ENCODE measurements at places on chromosomes 12 and 14. TPM values are rescaled to one million over a fixed set of nuclear protein-coding genes. Genes with fewer than 3 reads are reported as not detected.
A peak's percentile ranks its signal among the peaks of the same experiment; 100 is the strongest.

DNA sequence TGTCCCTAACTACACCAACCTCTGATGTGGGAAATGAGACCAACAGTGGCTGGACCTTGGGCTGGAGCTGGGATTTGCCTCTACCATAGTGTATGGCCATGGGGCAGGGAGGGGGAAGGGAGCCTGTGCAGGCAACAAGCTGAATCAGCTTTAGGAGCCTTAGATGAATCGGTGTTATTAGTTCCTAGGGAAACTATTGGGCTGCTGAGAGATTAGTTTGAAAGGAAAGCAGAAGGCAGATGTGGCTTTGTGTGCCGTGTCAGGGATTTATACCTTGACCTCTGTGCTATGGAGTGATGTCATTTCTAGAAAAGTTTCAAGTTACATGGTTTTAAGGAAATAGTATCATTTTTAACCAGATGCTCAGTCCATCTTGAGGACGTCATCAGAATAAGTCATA is 19.5 kb upstream of the GAS2L3 start:
- DNase-seq = no peak

DNA sequence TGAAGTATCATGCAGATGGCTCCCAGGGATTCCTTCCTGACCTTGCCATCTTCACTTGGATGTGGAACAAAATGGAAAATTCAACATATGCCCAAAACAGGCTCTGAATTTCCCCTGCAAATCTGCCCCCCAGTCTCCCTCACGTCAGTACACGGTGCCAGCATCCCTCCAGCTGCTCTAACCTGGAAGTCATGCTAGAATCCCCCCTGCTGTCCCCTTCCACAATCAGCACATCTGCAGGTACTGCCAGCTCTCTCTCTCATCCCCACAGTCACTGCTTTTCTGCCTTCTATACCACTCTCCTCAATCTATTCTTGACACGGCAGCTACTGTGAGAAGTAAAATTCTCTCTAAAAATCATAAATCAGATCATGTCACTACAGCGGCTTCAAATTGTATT is 21.6 kb downstream of the GALNT6 start:
- DNase-seq = no peak

DNA sequence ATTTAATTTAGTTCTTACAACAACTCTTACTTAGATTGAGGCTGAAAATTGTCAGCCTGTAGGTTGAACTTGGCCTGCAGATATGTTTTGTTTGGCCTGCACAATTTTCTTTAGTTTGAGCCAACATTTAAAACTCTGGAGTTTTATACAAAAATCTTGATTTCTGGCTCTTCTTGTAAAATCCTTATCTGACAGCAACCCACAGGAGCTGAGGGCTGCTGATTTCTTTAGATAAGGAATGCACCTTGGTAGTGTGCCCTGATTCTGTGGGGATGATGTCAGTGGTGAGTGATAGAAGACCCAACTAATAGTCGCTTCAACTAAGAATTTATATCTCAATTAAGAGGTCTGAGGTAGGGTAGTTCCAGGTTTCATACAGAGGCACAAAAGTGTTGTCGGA is 49.5 kb downstream of the SOCS2 start:
- DNase-seq = no peak

- DNase-seq = peak; percentile 13
Measured at GRCh38 chr12:1217191-1217949, 226.3 kb downstream of the ERC1 start.

DNA sequence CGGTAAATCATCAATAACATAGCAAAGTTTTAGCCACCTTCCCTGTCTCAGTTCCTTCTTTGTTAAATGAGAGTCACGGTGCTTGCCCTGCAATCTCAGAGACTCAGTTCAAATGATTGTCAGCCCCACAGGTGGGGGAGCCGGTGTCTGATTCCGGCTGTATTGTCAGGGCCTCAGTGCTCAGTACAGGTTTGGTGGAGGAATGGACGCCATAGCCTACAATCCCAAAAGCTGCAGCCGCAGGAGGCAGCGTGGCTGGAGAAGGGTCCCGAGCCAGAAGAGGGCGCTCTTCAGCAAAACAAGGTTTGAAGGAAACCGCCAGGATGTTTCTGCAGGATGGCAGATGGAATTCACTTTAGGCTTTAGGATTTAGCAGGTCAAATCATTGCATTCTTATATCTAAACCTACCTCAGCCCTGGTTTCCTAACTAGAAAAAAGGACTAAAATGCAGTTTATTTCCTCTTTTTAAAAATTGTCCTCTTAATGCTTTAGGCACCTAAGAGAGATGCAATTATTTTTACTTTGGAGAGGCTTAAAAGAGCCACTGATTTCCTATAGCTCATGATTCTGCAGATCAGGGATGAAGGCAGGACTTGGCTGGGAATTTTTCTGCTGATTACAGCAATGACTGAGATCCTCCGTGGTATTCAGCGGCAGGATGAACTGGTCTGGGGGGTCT is 29.2 kb downstream of the FOS start:
- peak; percentile 90 for DNase-seq

- DNase-seq = peak; percentile 11
Measured at GRCh38 chr12:93784339-93785086, 107.3 kb downstream of the CRADD start.

- DNase-seq = no peak
Measured at GRCh38 chr12:1937481-1938224, 19.2 kb upstream of the CACNA2D4 start.

- DNase-seq = no peak
Measured at GRCh38 chr12:75917715-75918114, 113.9 kb downstream of the PHLDA1 start.

DNA sequence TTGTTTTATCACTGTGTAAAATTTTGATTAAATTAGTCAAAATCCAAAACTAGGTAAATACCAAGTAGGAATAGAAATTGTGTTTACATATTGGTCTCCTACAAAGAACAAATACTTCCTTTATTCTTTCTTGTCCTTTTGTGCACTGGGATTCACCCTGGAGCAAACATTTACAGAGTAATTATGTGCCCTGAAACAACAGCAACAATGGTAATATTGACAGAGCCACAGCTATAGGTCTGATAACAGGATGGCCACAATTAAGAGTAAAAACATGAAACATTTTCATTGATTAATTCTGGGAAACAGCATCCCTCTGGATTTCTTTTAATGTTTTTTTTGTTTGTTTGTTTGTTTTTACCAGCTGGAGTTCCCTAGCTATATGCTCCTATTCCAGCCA is 61.2 kb downstream of the SLC38A6 start:
- no peak for DNase-seq

PPP2R5C gene
- total RNA-seq = 120 TPM

TAS2R14 gene
- 2.9 TPM for total RNA-seq

HIGD1C gene
- not detected for total RNA-seq

KRT77 gene
- total RNA-seq = not detected

TNFAIP2 gene
- total RNA-seq = 113 TPM

SLC4A8 gene
- total RNA-seq = 1.1 TPM

DIO2 gene
- 0.38 TPM for total RNA-seq

PDE3A gene
- total RNA-seq = 19.6 TPM
